ENCODE measurements at places on chromosomes 3 and 15. TPM values are rescaled to one million over a fixed set of nuclear protein-coding genes. Genes with fewer than 3 reads are reported as not detected.

Gene STARD9
- total RNA-seq, result 31.1 TPM

Gene RLBP1
- not detected for total RNA-seq

- no peak for DNase-seq
These were observed 94.3 kb upstream of the SGO1 start for GRCh38 chr3:20280257-20280656.

GRCh38 chr3:171397089-171397488 is 63.1 kb downstream of the TNIK start:
- no peak for DNase-seq

- no peak for DNase-seq
These were observed 7.0 kb upstream of the UBE2Q2 start for GRCh38 chr15:75835990-75836958.

GRCh38 chr3:16803019-16803418 is 81.7 kb upstream of the PLCL2 start:
- DNase-seq, result no peak
